GM20000 (cell line): ENCODE measurements at places on chromosomes 12 and 14.

- DNase-seq = no peak
Observed at GRCh38 chr12:39723831-39724230, 104.2 kb upstream of the ABCD2 start.

- no peak for DNase-seq
Observed at GRCh38 chr14:38083039-38083438, 124.7 kb upstream of the SSTR1 start.

- no peak for DNase-seq
Observed at GRCh38 chr12:104453133-104453532, 3.6 kb upstream of the CHST11 start.

DNA sequence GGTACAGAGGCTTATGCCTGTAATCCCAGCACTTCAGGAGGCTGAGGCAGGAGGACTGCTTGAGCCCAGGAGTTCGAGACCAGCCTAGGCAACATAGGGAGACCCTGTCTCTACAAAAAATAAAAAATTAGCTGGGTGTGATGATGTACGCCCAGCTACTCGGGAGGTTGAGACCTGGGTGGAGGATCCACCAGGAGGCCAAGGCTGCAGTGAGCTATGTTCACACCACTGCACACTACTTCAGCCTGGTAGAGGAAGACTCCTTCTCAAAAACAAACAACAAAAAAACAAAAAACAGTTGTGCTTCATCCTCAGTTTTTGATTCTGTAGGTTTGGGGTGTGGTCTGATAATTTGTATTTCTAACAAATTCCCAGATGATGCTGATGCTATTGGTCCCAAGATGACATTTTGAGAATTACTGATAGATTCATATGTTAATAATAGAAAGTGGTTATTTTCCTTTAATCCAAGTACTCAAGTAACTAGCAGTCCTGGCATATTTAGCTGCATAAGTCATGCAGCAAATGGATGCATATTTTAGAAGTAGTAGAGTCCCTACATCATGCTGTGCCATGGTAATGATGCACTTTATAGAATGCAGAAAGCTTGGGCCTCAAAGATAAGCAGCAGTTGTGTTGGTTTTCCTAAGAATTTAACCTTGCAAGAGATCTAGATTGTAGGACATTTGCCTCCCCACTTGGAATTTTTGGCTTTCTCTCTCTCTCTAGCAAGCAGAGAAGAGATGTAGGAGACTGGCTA is 76.1 kb upstream of the PAWR start:
- no peak for DNase-seq
